Fibroblast of skin of left quadriceps (primary cell): ENCODE measurements at places on chromosomes 1 and 21.

DNA sequence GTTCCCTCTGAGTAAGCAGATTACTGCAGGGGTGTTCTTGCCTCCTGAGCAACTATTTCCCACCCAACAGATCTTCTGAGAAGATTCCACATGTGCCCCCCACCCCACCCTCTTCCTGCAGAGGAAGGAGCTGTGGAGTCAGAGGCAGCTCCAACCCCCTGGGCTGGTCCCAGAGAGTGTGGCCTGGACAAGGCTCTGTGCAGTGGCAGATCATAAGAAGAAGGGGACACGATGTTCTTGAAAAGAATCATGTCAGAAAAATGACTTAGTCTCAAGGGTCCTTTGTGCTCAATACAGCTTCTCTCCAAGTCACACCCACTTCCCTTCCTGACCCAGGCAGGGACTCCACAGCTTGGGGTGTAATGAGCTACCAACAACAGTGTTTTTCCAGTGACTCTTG is 95.2 kb downstream of the SYF2 start:
- no peak for DNase-seq

- DNase-seq: peak; percentile 83
Observed at GRCh38 chr21:41616031-41616591, 108.2 kb upstream of the TMPRSS2 start.

- no peak for DNase-seq
Observed at GRCh38 chr1:204882479-204882878, 11.8 kb downstream of the NFASC start.

DNA sequence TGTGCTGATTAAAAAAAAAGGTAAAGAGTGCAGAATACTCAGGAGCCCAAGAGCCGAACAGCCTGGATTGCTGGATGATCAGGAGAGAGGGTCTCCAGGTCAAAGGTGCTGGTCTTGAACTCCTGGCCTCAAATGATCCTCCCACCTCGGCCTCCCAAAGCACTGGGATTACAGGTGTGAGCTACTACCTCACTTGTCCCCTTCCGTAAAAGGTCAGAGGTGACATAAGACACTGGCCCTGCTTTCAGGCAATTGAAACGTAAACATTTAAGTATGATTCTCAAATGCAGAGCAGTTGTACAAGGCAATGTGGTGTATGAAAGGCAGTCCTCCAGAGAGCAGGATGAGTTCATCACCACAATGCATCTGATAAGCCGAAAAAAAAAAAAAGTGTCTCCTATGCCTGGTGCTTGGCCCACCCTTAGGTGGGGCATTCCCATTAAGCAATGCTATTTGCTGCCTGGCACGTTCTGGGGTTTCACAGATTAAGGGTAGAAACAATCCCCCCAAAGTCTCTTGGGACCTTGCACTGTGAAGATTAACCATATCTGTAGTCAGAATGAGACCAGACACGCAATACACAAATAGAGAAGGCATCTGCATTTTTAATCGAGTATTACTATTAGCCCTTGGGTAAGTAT is 47.7 kb downstream of the PARP1 start:
- no peak for DNase-seq

DNA sequence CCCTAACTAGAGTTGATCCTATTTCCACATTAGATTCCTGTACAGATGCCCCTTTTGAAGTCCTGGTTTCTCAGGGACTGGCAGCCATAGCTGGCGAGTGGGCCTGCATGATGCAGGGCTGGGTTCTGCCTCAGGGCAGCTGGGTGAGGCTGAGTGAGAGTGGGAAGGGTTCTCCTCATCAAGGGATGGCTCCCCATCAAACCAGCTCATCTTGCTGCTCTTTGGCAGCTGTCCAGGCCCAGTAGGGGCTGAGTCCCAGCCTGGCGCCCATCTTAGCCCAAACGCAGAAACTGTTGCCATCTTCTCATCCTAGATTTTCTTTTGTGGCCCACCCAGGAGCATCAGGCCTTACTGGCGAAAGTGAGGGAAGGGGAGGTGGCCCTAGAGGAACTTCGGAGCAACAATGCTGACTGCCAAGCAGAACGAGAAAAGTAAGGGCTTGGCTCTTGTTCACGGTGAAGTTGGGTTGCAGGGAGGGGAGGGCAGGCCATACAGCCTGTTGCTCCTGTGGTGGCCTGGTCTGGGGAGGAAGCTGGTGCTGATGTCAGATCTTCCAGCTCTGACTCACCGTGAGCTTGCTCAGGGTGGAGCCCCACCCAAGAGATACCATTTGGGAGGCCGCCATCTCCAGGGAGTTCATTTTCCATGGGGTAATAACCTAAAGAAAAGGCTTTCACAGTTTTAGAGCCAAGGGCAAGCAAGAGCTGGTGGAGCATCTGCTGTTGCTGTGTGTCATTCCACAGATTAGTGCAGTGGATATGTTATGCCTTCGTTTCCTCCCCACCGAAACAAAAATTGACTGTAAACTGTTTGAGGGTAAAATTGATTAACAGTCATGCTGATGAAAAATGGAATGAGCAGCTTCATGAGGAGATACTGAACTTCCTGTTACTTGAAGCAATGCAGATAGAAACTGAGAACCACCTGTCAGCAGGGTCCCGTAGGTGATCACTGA is 34.7 kb downstream of the TUFT1 start:
- DNase-seq: peak; percentile 10

- DNase-seq: no peak
Observed at GRCh38 chr1:200907611-200908097, 13.0 kb downstream of the INAVA start.

- no peak for DNase-seq
Observed at GRCh38 chr21:37907076-37907475, 9.2 kb downstream of the KCNJ6 start.

DNA sequence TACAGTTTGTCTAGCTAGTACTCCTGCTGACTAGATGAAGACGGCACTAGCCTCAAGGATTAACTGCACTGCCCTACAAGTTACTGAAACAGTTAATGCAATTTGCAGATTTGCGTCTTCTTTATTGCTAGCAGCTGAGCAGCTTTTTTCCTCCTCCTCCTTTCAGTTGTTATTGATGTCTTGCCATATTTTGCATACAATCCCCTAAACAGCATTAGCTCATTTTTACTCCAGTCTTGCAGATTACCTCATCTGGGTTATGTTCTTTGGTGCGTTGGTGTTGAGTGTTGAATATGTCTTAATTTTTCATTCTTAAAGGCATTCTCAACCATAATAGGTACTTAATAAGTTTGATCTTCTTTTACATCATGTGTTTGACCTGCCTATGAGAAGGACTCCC is 363.4 kb upstream of the LYPLAL1 start:
- no peak for DNase-seq

GRCh38 chr1:17599291-17599953 is 59.9 kb downstream of the ARHGEF10L start:
- no peak for DNase-seq

DNA sequence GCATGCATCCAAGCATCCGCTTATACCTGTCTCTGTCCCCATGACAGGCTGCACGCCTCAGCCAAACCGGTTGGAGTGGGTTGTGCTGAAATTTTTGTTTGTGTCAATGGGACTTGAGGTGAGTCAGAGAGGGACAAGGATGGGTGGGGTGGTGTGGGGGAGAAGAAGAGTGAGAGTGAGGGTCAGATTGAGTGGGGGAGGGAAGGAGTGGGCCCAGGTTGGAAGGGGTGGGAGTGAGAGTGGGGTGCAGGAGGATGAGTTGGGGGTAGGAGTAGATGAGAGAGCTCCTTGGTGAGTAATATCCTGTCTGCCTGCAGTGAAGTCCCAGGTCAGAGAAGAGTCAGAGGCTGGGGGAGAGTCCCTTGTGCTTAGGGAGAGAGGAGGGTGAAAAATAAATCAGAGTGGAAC is 3.3 kb upstream of the NECTIN4 start:
- no peak for DNase-seq

DNA sequence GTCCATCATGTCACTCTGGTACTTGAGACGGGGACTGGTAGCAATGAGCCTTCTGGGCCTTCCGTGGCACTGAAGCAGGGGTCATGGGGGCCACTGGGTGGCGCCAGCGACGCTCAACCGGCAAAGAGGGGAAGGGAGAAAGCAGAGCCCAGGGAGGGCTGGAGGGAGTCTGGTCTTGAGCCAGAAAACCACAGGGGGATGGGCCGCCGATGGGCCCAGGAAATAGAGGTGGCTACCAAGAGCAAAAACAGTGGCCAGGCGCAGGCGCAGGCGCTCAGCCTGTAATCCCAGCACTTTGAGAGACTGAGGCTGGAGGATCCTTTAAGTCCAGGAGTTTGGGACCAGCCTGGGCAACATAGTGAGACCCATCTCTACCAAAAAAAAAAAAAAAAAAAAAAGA is 21.8 kb downstream of the EXOC8 start:
- no peak for DNase-seq

- peak; percentile 53 for DNase-seq
Observed at GRCh38 chr1:119159111-119159510, 18.7 kb upstream of the WARS2 start.

DNA sequence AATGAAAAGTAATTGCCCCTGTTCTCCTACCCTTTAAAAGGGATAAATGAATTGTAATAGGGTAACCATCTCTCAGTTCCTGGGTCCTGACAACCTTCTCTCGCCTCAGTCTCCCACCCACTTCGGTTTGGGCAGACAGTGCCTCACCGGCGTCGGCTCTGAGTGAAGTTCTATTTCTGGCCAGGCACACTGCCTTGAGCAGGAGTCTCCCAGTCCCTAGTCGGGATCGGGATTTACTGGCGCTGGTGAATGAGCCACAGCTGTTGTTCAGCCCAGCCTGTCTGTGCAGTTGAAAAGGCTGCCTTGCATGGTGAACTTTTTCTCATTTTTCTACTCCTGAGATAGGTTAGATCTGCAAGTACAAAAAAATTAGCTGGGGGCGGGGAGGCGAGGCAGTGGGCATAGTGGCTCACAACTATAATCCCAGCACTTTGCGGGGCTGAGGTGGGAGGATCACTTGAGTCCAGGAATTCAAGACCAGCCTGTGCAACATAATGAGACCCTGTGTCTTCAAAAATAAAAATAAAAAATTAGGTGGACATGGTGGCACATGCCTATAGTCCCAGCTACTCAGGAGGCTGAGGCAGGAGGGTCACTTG is 7.4 kb downstream of the PLEKHM2 start:
- DNase-seq: no peak

GRCh38 chr1:235971020-235971419 is 93.9 kb downstream of the NID1 start:
- no peak for DNase-seq

DNA sequence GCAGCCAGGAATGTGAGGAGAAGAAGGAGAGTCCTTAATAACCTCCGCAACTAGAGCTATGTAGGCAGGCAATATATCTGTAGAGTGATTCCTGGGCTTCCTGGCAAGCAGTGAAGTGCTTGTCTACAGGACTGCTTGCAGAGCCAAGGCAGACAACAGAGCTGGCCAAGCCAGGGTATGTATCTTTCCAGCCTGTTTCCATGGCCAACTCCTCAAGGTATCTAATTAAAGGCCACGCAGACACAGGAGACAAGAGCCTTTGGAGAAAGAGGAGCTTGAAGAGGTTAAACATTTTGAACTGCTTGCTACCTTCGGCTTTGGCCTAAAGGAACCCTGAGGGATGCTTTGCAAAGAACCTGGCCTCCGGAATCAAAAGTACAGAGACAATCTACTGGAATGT is 137.4 kb downstream of the PIGK start:
- DNase-seq: no peak

GRCh38 chr1:201286445-201286844 is 3.1 kb downstream of the PKP1 start:
- no peak for DNase-seq

DNA sequence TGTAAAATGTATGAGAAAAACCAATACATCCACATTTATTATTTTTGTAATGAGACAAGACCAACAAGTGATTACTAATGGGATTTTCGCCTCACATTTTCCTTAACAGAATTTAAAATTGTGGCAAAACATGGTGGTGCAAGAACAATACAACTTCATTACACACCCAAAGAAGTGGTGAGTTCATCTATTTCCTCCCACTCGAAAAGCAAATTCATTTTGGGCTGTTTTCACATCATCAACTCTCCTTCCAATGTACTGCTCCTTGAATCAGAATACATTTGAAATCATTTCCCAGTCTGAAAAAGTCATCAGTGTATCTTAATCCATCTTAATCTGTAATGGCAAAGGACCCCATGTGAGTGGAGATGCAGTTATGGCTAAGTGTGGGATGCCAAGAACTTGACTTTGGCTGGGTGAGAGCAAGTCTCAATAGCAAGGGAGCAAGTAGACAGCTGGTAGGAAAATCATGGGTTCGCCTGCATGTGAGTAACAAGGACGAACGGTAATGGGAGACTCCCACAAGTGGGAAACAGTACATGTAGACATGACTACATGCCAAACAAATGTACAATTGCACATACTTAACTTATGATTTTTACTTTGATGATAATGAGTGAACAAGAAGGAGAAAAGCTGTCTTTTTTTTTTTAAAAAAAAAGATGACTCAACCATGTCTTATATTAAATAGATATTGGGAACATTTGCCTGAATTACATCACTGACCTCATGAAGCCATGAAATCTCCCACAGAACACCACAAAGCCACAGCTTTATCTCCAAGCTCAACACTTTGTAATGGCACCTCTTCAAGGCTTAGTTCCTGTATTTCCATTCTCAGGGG is 46.0 kb downstream of the RUNX1 start:
- peak; percentile 69 for DNase-seq

DNA sequence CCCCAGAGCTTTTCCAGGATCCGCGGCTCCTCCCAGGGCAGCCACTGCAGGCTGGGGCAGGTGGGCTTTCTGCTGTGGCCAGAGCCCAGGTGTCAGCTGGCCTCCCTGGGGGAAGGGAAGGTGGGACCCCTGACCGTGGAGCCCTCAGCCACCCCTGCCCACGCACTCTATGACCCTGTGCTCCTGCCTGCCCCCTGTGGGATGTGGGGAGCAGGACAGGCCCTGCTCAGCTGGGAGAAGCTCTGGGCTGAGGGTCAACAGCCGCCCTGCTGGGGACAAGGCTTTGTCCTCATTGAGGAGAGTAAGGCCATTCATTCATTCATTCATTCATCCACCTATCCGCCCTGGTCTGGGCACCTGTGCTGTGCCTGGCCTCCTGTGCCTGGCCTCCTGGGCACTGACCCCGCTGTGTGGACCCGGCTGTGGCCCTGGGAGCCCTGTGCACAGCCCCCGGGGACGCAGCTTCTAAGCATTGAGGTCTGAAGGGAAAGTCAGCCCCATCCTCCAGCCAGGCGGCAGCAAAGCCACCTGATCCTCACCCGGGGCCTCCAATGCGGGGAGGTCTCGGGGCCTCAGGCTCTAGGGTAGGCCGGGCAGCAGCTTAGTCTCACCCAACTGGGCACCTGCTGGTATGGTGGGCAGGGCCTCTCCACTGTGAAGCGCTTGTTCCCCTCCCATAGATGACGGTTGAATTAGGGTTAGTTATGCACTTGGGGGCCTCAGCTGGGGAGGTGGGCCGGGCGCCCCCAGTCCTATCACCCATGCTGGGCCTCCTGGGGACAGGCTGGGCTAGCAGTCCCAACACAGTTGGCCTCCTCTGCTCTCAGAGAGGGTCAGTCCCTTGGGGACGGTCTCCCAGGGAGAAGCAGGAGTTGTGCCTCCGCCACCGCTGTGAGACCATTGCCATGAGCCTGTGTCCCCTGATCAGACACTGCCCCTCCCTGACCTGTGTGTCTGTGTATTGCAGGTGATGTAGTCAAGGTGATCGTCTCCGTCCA is 6.0 kb downstream of the TNFRSF14 start:
- no peak for DNase-seq
